Sigmoid colon (tissue), 7 donors: ENCODE measurements at places on chromosomes 3 and 15. TPM values are rescaled to one million over a fixed set of nuclear protein-coding genes. Genes with fewer than 3 reads are reported as not detected.

DNA sequence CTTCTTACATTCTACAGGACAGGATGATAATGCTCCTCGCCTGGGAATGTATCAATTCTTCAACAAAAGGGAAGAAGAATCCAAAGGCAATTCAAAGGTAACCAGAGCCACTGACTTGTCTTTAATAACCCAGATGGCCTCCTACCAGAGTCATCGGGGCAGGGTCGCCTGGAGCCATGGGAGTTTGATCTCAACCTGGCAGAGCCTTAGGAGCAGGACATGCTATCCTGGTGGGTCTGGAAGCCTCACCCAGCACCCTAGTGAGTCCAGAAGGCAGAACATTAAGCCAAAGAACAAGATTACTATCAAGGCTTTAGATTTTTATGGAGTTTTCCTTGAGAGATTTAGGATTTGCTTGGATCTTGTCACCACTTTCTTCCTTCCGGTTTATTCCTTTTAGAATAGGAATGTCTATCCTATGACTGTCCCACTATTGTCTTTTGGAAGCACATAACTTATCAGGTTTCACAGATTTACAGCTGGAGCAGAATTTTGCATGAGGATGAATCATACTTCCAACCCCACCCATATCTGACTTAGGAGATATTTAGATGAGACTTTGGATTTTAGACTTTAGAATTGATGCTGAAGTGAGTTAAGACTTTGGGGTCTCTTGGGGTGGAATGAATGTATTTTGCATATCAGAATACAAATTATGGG is 330.3 kb upstream of the GOLIM4 start:
- DNase-seq: no peak
- H3K4me1 ChIP-seq: no peaks in the 10 kb centered on the region
- H3K27ac ChIP-seq: no peak overlapping the region
- no peaks in the 10 kb centered on the region for H3K27me3 ChIP-seq

GRCh38 chr3:195762249-195762585 is 41.4 kb downstream of the MUC20 start:
- DNase-seq: no peak
- H3K27ac ChIP-seq: no peak overlapping the region
- H3K36me3 ChIP-seq: no peaks in the 10 kb centered on the region
- H3K4me1 ChIP-seq: peaks cover 15% of the 10 kb centered on the region
- H3K27me3 ChIP-seq: peaks cover 15% of the 10 kb centered on the region
- no peak overlapping the region for H3K4me3 ChIP-seq

GRCh38 chr3:27943106-27943505 is 221.0 kb upstream of the EOMES start:
- H3K4me1 ChIP-seq: no peaks in the 10 kb centered on the region
- no peaks in the 10 kb centered on the region for H3K27me3 ChIP-seq
- no peak for DNase-seq
- no peaks in the 10 kb centered on the region for H3K36me3 ChIP-seq

GRCh38 chr3:128488991-128489673 is 3.9 kb downstream of the GATA2 start:
- peak; percentile 67 for DNase-seq
- peaks cover 73% of the 10 kb centered on the region for H3K4me1 ChIP-seq
- peak overlapping the region; percentile 11 for H3K4me3 ChIP-seq
- peaks cover 86% of the 10 kb centered on the region for H3K27me3 ChIP-seq

- H3K4me3 ChIP-seq: no peak overlapping the region
- H3K36me3 ChIP-seq: no peaks in the 10 kb centered on the region
- no peaks in the 10 kb centered on the region for H3K27me3 ChIP-seq
- H3K27ac ChIP-seq: no peak overlapping the region
These were observed 198.8 kb downstream of the XXYLT1 start for GRCh38 chr3:195071916-195072820.

- no peak for DNase-seq
- H3K27me3 ChIP-seq: no peaks in the 10 kb centered on the region
- H3K4me1 ChIP-seq: no peaks in the 10 kb centered on the region
- no peak overlapping the region for H3K4me3 ChIP-seq
- H3K27ac ChIP-seq: no peak overlapping the region
These were observed 222.2 kb upstream of the TRIM42 start for GRCh38 chr3:140455521-140456214.

DNA sequence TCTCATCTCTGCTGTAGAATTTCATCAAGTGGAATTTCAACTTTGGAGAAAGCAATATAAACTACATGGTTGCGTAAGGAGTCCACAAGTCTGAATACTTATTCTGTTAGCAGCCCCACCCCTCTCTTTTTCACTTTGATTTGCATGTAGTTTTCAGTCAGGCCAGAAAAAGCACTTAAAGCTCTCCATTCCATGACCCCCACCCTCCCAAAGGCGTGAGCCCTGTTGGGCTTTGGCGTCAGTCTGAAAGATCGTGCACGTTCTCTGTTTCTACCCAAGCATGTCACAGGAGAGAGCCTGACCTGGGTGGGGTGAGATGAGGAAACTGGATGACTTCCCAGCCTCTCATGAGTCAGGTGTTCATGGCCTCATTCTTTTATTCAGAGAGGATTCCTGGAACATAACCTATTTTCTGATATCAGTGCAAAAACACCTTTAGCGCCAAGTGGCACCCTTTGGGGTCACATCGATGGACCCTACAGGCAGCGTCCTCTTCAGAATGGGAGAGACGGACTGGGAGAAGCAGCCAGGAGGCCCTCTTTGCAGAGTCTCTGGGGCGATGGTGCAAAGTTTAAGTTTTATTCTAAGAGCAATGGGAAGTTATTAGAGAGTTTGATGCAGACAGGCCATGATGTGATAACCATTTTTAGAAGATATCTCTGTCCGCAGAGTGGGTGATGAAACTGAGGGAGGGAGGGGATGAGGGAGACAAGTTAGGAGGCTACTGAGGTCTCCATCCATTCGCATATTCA is 55.8 kb downstream of the LSM3 start:
- H3K27ac ChIP-seq: no peak overlapping the region
- DNase-seq: no peak
- no peaks in the 10 kb centered on the region for H3K27me3 ChIP-seq
- no peaks in the 10 kb centered on the region for H3K36me3 ChIP-seq

The USP50 gene
- not detected for total RNA-seq

GRCh38 chr15:55619783-55620182 is 31.6 kb upstream of the PYGO1 start:
- H3K27ac ChIP-seq: no peak overlapping the region
- H3K4me1 ChIP-seq: no peaks in the 10 kb centered on the region
- no peaks in the 10 kb centered on the region for H3K36me3 ChIP-seq
- no peaks in the 10 kb centered on the region for H3K27me3 ChIP-seq
